ENCODE measurements at places on chromosomes 1 and 21. TPM values are rescaled to one million over a fixed set of nuclear protein-coding genes. Genes with fewer than 3 reads are reported as not detected.

- H3K4me3 ChIP-seq: no peak overlapping the region
- H3K27me3 ChIP-seq: no peaks in the 10 kb centered on the region
- H3K27ac ChIP-seq: no peak overlapping the region
- DNase-seq: no peak
These were observed 101.3 kb upstream of the HMCN1 start for GRCh38 chr1:185632659-185633423.

DNA sequence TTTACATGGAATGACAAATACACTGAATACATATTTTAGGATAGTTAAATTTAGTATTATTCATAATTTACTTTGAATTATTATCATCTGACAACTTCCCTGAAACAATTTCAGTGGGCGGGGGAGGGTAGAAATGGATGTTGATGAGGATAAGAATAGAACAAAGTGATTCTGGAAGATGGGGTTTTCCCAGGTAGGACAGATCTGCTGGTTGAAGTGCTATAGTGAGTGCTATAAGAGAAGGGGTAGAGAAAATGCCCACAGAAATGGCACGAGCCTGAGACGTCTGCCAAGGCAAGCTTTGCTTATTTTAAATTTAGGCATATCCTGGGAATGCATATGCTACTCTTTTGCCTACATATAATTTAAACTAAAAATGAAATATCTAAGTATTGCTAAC, 3.2 kb downstream of the CFH start:
- no peak overlapping the region for H3K27ac ChIP-seq
- no peaks in the 10 kb centered on the region for H3K36me3 ChIP-seq
- H3K27me3 ChIP-seq: no peaks in the 10 kb centered on the region

- no peak overlapping the region for H3K27ac ChIP-seq
- no peak overlapping the region for H3K4me3 ChIP-seq
- no peak for DNase-seq
- no peaks in the 10 kb centered on the region for H3K27me3 ChIP-seq
These were observed 58.0 kb downstream of the CLIC6 start for GRCh38 chr21:34726627-34727337.

GRCh38 chr1:100076744-100077143, 56.0 kb downstream of the SASS6 start:
- H3K27ac ChIP-seq: no peak overlapping the region
- H3K27me3 ChIP-seq: no peaks in the 10 kb centered on the region
- H3K4me1 ChIP-seq: peaks cover 7% of the 10 kb centered on the region
- H3K4me3 ChIP-seq: no peak overlapping the region
- no peaks in the 10 kb centered on the region for H3K36me3 ChIP-seq

DNA sequence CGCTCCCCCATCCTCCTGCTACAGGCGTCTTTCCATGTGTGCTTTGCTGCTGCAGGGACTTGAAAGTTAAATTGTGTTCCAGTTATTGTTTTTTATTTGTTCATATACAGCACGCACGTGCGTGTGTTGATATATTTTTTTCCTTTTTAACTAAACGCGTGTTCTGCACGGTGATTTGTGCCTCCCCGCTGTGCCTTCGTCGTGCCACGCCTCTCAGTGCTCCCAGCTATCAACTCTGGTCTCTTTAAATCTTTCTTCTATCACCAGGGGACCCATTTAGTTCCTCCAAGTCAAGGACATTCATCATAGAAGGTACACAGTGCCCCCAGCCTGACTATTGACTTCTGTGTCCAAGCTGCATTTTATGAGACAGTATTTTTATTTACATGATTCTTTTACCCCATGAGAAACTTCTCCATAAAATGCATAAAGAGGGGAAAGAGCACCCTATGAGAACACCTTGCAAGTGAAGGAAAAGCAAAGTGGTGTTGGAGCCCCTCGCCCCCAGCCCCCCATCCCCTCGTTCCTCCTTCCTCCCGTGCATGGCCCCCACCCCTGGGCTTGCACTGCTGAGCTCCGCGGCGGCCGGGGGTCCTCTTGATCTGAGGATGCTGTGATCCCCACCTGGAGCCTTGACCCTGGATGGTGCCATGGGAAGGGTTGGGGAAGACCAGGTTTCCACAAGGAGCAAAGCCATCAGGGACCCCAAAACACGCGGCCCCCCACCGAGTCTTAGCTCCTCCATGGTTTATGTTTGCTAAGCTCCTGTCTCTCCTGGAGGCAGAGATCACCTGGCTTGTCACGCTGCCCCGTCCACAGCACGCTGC, 45.5 kb downstream of the KCNAB2 start:
- no peaks in the 10 kb centered on the region for H3K4me1 ChIP-seq
- no peaks in the 10 kb centered on the region for H3K27me3 ChIP-seq
- H3K36me3 ChIP-seq: no peaks in the 10 kb centered on the region

DNA sequence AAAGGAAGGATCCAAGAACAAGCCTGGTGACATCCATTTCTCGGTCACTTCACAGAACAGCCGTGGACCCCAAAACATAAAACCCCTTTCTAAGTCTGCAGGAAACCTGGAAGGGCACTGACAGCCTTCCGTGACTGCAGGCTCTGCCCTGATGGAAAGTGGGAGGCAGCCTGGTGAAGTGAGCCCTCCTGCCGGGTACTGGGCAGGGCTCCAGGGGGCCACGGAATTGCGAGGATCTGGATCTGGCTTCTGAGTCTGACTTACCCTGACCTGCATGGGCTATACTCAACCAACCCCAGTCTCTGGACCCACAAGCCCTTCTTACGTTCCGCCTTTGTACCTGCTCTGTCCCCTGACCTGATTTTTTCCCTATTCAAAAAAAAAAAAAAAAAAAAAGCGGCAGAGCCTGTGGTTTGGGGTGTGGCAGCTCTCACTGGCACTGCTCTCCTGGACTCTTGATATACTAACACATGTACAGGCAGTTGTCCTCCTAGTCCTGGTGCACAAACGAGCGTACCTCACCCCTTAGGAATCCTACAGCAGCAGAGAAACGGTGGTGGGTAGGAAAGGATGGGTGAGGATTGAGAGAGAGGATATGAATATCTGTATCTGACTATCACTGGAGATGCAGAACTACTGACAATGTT, 82.9 kb downstream of the BEND5 start:
- no peaks in the 10 kb centered on the region for H3K27me3 ChIP-seq
- DNase-seq: no peak
- no peak overlapping the region for H3K27ac ChIP-seq
- H3K4me3 ChIP-seq: no peak overlapping the region
- no peaks in the 10 kb centered on the region for H3K36me3 ChIP-seq
- H3K4me1 ChIP-seq: no peaks in the 10 kb centered on the region

GRCh38 chr21:29157080-29157479, 26.6 kb downstream of the MAP3K7CL start:
- no peak overlapping the region for H3K27ac ChIP-seq
- DNase-seq: no peak

GRCh38 chr1:115705085-115705951, 63.2 kb downstream of the CASQ2 start:
- H3K4me1 ChIP-seq: peaks cover 22% of the 10 kb centered on the region
- no peaks in the 10 kb centered on the region for H3K27me3 ChIP-seq
- H3K27ac ChIP-seq: no peak overlapping the region
- no peak overlapping the region for H3K4me3 ChIP-seq
- no peaks in the 10 kb centered on the region for H3K36me3 ChIP-seq
- no peak for DNase-seq

GRCh38 chr21:36852864-36853263, 113.6 kb downstream of the HLCS start:
- peaks cover 7% of the 10 kb centered on the region for H3K4me1 ChIP-seq
- H3K36me3 ChIP-seq: no peaks in the 10 kb centered on the region
- H3K27ac ChIP-seq: no peak overlapping the region
- no peak overlapping the region for H3K4me3 ChIP-seq
- no peak for DNase-seq

DNA sequence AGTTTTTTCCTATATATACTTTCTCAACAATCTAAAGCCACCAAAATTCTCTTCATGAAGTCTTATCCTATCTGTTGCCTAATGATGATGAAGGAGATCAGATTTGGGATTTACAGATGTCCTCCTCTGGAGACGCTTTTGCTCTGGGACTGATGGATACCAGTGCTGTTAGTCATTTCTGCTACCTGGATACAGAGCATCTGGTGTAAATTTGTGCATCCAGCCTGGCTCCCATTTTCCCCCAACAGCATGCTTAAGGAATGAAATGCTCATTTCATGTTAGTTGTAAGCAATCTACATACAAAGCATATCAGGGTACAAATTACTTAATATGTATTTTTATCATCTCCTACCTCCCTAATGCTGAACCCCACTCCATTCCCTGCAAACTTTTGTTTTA, 57.7 kb downstream of the HNRNPR start:
- H3K27ac ChIP-seq: no peak overlapping the region
- DNase-seq: no peak
- no peaks in the 10 kb centered on the region for H3K4me1 ChIP-seq

Gene LCE1D
- total RNA-seq: not detected

- no peaks in the 10 kb centered on the region for H3K36me3 ChIP-seq
- DNase-seq: no peak
- no peak overlapping the region for H3K4me3 ChIP-seq
- no peaks in the 10 kb centered on the region for H3K4me1 ChIP-seq
- no peaks in the 10 kb centered on the region for H3K27me3 ChIP-seq
These were observed 47.8 kb downstream of the BRWD1 start for GRCh38 chr21:39265603-39266002.

GRCh38 chr1:247857069-247857984, at the start of gene TRIM58:
TRIM58 (plus strand) TSS chr1:247857187; CDS start chr1:247857247, 60 bp downstream.
- H3K27me3 ChIP-seq: no peaks in the 10 kb centered on the region
- peak within 1 kb of the TSS; percentile 10 for H3K4me3 ChIP-seq
- no peak within 1 kb of the TSS for H3K27ac ChIP-seq
- no peaks in the 10 kb centered on the region for H3K4me1 ChIP-seq
- H3K36me3 ChIP-seq: no peaks in the 10 kb centered on the region

Data from Caco-2 (cell line).